ENCODE measurements at places on chromosomes 3 and 15.

DNA sequence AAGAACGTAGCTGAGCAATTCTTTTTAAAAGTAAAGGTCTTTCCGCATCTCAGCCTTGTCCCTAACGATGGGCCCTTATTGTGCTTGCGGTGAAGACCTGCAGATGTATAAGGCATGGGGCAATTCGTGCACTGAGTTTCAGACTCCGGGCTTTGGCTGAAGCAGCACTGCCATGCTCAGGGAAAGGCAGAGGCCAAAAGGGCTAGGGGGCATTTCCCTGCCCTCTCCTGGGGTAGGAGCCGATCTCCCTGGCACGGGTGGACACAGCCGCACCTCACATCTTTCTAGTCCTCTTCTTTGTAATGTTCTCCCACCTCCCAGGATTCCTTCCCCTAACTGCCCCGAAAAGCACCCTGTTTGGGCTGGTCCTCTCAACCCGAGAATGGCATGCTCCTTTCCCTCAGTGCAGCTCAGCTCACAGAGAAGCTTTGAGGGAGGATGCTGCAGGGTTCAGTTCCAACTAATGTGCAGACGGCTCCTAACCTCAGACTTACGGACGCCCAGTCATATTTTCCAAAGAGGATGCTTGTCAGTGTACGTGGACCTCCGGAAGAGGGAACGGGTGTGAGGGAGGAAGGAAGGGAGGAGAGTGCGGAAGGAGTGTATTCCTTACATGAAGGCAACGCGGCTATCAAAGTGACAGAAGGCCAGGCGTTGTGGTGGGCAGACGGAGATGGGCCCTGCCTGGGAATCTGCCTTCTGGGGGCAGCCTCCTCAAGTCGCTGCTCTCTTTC, 61.2 kb downstream of the SYNM start:
- no peak for DNase-seq

DNA sequence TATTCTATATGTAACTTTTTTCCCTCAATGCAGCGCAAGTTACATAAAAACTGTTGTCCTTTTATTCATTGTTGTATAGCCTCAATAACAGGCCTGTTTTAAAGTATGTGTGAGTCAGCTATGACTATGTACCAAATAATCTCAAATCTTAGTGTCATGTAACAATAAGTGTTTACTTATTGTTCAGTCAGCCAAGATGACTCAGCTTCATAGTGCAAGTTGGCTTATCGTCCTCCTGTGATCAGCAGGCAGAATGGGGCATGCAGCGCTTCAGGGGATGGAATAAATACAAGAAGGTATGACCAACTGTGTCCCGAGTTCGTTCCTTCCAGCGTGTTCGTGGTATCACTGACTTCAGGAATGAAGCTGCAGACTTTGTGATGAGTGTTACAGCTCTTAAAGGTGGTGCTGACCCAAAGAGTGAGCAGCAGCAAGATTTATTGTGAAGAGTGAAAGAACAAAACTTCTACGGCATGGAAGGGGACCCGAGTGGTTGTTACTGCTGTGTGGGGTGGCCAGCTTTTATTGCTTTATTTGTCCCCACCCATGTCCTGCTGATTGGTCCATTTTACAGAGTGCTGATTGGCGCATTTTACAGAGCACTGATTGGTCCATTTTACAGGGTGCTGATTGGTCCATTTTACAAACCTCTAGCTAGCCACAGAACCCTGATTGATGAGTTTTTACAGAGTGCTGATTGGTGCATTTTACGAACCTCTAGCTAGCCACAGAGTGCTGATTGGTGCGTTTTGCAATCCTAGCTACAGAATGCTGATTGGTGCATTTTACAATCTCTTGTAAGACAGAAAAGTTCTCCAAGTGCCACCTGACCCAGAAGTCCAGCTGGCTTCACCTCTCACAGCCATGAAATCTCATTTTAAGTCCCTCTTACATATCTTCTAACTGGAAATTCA, 1016.0 kb downstream of the MCTP2 start:
- peak; percentile 72 for DNase-seq

DNA sequence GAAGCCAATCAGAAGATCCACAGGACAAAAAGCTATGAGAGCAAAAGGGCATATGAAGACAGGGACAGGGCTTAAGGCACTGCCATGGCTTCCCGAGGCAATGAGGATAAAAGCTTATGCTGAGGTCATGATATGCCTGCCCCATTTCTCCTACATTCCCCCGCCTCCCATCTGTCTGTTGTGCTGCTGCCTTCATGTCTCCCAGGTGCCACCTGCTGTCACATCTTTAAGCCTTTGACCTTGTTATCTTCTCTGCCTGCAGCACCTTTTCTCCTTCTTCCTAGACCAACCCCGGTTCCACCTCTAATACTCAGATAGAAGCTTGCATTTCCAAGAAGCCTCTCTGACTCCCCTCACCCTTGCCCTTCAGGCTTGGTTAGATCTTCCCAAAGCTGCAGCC, 213.8 kb downstream of the ARRDC4 start:
- no peak for DNase-seq

GRCh38 chr15:30941520-30941919, 37.8 kb downstream of the FAN1 start:
- DNase-seq, result no peak

DNA sequence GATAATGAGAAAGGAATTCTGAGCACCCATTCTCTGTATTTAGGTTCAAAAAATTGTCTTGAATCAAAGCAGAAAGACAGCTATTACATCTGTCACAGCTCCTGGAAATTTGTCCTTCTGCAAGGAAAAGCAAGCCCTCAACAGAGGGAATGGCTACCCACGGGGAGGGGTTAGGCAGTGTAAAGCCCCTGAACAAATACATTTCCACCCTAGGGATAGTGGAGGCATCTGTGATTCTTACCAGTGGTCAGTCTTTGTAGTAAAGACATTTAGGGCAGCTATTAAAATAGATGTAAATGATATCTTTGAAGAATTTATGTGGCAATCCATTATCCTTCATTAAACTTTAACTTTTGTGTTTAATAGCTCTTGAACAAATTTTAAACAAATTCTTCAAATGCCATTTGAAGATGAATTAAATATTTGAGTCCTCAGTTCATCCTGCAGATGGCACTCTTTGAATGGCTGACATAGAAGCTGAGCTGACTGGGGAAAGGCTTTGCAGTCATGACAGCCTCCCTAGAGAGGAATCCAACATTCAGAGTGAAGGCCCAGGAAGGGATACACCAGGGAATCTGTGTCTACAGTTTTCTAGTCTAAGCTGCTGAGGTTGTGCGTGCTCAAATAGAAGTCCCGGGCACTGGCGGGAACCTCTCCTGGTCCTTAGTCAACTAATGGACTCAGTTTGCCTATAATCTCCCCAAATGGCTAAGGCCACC, 359.7 kb upstream of the ROPN1 start:
- peak; percentile 64 for DNase-seq

DNA sequence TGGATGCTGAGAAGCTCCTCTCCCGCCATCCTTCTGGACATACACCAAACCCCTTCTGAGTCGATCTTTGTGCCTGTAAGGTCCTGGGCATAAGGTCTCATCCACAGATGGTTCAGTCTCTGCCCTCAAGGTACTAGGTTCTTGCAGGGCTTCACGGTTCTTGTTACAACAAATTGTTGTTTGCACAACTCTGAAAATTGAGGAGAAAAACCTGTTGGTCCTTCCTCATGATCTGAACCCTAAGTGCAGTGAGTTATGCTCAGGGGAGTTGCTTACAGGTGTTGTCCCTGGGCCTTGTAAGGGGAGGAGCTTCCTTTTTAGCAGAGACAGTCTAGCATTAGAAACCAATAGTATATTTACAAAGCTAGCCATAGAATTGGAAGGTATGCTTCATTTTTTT, 15.7 kb downstream of the CDCP1 start:
- no peak for DNase-seq

- DNase-seq, result no peak
Observed at GRCh38 chr3:197026481-197026866, 3.1 kb downstream of the MELTF start.

- no peak for DNase-seq
Observed at GRCh38 chr15:60195611-60196010, 191.5 kb downstream of the FOXB1 start.

GRCh38 chr15:40098489-40099261, 10.0 kb downstream of the BMF start:
- DNase-seq, result peak; percentile 89

DNA sequence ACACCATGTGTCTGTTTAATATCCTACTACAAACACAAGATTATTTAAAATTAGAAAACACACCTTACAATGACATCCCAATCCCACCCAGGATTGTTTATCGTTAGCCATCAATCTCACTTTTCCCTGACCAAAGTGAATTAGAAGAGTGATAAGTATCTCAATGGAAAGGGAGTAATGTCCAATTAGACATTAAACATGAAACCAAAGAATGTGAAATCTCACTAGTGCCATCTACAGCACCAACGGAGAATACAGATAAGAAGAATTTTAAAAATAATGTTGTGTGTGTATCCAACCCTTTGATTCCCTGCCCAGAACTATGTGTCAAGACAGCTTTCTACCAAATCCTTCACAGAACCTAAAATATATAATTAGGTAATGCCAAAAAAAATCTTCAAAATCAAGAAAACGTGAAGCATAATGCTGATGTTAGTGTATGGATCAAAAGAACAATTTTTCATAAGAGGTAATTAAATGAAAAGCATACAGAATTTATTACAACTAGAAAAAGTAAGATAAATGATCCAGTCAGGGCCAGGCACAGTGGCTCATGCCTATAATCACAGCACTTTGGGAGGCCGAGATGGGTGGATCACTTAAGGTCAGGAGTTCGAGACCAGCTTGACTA, 64.2 kb downstream of the SCAPER start:
- peak; percentile 10 for DNase-seq

GRCh38 chr3:173096994-173097785, 43.8 kb downstream of the SPATA16 start:
- no peak for DNase-seq

- no peak for DNase-seq
Observed at GRCh38 chr3:37985637-37986320, 4.8 kb upstream of the VILL start.

GRCh38 chr15:81189583-81190283, 6.9 kb upstream of the IL16 start:
- DNase-seq, result peak; percentile 92

DNA sequence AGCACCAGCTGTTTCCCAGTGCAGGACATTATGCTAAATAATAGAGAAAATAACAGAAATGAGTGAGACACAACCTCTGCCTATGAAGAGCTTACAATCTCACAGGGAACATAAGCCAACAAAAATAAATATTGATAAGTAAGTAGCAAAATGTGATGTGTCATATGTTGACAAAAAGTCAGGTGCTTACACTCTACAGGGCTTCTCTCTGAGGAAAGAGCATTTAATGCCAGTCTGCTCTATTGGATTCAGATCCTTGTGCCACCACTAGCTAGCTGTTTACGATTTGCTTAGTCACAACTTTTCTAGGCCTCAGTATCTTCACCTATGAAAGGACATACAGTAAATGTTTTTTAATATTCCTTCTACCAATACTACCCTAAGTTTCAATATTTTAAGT, 500.9 kb upstream of the NAALADL2 start:
- no peak for DNase-seq

GRCh38 chr15:31387479-31388118, 61.0 kb downstream of the KLF13 start:
- DNase-seq, result no peak

DNA sequence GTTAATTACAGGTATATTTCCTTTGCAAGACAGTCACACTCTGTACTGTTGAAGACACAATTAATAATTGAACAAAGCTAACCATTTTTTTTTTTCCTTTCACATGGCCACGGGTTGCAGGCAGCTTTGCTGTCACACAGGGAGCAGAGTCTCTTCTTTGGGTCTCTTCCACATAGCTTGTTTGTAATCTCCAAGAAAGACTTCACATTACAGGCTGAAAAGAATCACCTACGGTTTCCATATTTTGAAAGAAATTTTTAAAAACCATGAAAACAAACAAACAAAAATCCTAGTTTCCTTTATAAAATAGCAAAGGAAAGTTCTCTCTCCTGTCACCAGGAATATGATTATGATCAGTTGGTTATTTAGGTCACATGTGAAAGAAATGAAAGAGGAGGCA, 392.6 kb downstream of the GAP43 start:
- no peak for DNase-seq

- no peak for DNase-seq
Observed at GRCh38 chr3:153273217-153273616, 111.2 kb downstream of the RAP2B start.

DNA sequence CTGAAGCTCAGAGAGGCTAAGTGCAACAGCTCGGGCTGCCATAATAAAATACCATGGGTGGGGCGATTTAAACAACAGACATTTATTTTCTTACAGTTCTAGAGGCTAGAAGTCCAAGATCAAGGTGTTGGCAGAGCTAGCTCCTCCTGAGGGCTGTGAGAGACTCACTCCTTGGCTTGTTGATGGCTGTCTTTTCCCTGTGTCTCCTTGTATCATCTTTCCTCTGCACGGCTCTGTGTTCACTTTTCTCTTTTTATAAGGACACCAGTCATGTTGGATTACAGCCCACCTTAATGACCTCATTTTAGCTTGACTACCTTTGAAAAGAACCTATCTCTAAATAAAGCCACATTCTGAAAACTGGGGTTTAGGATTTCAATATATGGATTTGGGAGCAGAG, 129.7 kb downstream of the RPL22L1 start:
- DNase-seq, result no peak

- no peak for DNase-seq
Observed at GRCh38 chr15:58931987-58932588, 1.4 kb downstream of the SLTM start.

DNA sequence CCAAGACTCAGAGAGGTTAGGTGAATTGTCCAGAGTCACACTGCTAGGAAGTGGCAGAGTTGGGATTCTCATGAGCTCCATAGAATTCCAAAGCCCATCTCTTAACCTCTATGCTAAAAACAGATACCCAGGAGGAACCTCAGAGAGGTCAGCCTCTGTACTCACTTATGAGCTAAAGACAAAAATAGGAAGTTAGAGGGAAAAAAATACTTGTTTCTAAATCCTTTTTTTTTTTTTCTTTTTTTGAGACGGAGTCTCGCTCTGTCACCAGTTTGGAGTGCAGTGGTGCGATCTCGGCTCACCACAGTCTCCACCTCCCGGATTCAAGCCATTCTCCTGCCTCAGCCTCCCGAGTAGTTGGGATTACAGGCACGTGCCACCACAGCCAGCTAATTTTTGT, 31.4 kb downstream of the FSD2 start:
- no peak for DNase-seq

- no peak for DNase-seq
Observed at GRCh38 chr15:76752549-76752948, 152.6 kb downstream of the SCAPER start.

All from fibroblast of skin of left quadriceps (primary cell).